ENCODE measurements at places on chromosomes 7 and 10. TPM values are rescaled to one million over a fixed set of nuclear protein-coding genes. Genes with fewer than 3 reads are reported as not detected.

- no peak for DNase-seq
These were observed 185.4 kb upstream of the ANK3 start for GRCh38 chr10:60575105-60575504.

DNA sequence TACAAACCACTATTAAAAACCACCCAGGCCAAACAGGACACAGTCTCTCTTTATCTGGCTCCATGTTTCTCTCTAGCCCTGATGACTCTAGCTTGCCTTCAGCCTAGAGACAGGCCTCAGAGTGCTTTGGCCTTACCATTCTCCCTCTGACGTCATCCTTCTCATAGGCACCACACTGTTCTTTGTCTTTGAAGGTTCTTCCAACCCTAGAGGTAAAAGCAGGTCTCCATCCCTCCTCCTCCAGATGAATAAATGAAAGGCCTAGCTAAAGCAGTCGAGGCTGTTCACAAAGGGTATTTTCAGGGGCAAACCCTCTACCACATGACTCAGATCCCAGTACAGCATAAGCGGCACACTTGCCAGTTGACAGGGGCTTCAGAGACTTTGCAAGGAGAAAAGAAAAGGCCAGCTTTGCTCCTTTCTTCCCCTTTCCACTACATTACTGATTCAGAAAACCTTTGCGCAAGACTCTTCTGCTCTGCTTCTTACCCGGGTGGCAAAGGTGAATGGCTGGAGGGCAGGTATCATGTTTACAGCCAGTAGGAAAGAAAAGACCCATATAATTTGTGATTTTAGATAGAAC, 14.8 kb downstream of the NFE2L3 start:
- DNase-seq, result no peak

DNA sequence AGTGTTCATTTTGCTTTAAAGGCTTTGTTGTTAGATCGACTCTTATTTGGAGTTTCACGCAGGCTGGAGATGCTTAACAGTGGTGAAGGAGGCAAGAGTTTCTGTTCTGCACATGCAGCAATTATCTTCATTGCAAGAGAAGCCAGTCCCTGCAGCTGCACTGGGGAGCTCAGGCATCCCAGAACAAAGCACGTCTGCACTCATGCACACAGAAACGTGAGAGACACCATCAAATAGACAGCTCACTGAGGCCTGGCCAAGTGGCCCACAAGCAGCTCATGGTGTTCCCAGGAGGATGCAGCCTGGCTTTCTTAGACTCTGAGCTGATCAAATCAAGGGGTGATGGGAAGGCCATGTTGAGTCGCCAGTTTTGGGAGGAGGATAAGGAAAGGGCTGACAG, 246.1 kb downstream of the CREB5 start:
- DNase-seq, result no peak

GRCh38 chr10:61635471-61635870, 27.3 kb upstream of the CABCOCO1 start:
- DNase-seq, result no peak

- no peak for DNase-seq
These were observed 128.0 kb downstream of the MBL2 start for GRCh38 chr10:52644373-52645186.

- DNase-seq, result no peak
These were observed 22.1 kb upstream of the PRKG1 start for GRCh38 chr10:51052163-51052562.

DNA sequence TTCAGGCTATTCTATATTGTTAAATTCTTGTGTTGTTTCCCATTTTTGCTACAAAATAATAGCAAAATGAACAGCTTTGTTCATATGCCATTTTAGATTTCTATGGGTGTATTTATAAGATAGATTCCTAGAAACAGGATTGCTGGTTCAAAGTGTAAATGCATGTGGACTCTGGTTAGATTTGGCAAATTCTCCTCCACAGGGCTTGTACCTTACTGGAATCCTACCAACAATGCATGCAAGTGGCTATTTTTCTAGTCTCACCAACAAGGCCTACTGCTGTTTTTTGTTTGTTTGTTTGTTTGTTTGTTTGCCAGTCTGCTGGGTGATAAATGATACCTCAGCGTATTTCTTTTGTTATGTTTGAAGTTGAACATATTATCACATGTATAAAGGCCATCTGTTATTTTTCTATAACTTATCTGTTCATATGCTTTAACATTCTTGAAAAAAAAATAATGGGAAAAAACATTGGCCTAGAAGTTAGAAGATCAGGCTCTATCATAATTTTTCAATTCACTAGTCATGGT, 87.1 kb upstream of the AHR start:
- no peak for DNase-seq

The ELAPOR2 gene
- total RNA-seq, result 5.3 TPM

DNA sequence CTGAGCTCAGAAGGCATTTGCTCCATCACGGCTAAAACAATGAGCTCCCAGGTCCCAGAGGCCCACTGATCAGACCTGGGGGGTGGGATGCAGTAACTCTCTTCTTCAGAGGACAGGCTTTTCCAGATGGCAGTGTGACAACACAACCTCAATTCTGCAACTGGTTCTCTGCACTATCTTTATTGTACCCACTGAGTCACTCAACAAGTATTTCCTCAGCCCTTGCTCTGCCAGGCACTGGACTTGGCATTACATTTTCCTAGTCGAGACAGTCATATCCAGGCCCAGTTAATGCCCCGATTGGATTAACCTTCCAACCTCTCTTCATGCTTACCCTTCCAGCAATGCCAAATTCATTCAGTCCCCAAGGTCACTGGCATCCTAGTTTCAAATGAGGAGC, 72.6 kb downstream of the JAZF1 start:
- DNase-seq, result no peak

DNA sequence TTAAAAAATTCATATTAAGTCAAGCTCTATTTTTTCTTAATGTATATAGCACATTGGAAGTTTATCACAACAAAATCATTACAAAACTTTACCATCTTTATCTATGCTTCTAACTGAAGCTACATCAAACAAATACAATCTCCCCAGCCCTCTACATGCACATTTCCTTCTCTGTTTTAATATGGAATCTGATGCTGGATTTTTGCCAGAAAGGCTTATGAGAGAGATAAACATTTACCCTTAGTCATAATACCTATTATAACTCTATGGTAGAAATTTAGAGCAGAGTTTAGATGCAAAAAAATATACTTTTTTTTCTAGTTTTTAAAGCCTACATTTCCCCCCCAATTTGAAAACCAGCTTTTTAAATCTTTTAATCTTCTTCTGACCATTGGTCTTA, 1198.6 kb downstream of the GATA3 start:
- DNase-seq, result no peak

DNA sequence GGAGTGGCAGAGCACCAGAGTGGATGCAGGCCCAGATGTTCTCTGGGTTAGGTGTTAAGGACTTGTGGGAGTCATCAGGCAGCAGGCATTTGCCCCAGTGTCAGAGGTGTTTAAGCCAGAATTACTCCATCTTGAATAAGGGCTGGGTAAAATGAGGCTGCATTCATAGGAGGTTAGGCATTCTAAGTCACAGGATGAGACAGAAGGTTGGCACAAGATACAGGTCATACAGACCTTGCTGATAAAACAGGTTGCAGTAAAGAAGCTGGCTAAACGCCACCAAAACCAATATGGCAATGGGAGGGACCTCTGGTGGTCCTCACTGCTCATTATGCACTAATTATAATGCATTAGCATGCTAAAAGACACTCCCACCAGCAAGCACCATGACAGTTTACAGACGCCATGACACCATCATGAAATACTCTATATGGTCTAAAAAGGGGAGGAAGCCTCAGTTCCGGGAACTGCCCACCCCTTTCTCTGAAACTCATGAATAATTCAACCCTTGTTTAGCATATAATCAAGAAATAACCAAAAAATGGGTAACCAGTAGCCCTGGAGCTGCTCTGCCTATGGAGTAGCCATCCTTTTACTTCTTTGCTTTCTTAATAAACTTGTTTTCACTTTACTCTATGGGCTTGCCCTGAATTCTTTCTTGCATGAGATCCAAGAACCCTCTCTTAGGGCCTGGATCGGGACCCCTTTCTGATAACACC, 882 bp upstream of the LRRC61 start:
- DNase-seq, result no peak

The FOXI2 gene
- total RNA-seq, result 0.21 TPM

- DNase-seq, result no peak
These were observed 110.6 kb downstream of the CCDC3 start for GRCh38 chr10:12890958-12891357.

DNA sequence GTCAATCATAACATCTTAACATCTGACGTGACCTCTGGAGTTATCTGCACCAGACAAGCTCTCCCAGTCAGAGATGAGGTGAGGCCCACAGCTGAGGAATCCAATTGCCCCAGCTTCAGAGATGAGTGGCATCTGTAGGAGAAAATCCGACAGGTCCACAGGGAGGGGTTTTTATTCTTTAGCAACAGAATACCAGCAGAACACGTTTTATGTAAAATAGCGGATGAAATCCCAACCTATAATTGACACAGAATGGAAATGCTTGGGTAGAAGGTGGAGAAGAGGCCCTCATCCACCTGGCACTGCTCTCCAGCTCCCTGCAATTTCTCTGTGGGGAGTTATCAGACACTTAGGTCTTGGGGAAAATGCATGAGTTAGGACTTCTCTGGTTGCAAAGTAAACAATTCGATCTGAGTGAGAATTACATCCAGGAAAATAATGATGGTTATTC, 144.2 kb upstream of the NRP1 start:
- no peak for DNase-seq

DNA sequence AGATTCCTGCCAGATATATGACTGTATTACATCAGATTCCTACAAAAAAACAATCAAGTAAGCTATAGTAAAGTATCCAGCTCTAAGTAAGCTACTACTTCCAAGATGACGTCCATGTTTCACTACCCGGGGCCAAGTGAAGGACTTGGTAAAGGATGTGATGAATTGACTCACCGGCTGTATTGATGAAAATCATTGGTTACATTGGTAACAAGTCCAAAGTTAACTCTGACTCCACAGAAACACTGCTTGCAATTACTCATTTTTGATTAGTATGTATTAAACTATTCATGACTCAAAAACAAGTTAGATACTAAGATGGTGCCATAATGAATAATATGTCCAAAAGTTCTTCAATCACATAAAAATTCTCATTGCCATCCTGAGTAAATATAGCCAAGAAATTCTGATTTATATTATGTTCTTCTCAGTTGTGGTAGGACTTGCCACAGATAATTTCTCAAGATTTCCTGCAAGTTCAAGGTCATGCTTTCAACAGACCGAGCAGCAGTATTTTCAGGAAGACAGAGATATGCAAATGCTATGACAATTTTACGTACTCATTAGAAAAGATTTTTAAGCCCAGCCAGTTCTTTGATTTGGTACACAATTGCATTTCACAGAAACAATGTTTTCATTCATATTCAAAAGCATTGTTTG, 12.6 kb upstream of the DNAJC1 start:
- DNase-seq, result no peak

DNA sequence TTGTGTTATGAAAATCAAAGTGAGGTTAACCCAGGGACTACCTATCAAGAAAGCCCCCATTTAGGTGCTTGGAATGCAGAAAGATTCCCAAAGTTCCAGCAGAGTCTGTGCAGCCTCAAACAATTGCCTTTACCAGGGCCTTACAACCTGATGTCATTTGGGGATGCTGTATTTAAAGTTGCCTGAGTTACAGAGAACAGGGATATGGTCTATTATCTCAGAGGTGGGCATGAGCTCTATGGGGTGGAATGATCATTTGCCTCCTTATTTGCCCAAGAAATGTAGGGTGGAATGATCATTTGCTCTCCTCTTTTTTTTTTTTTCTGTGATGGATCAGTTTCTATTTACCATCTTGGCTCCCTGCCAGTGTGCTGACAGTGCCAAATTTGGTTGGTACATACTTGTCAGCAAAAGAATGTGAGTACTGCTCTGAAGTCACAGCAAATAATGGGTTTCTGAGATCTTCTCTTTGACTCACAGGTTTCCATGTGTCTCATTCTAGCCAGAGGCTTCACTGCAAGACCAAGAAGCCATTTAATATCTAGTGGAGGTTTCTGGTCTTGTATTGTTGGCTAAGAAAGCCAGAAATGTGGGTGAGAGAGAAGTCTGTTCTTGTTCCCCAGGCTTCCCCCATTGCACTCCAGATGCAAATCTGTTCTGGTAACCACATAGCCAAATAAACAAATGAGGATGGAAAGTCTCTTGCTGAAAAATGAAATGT, 45.5 kb upstream of the ZNRF2 start:
- peak; percentile 51 for DNase-seq

DNA sequence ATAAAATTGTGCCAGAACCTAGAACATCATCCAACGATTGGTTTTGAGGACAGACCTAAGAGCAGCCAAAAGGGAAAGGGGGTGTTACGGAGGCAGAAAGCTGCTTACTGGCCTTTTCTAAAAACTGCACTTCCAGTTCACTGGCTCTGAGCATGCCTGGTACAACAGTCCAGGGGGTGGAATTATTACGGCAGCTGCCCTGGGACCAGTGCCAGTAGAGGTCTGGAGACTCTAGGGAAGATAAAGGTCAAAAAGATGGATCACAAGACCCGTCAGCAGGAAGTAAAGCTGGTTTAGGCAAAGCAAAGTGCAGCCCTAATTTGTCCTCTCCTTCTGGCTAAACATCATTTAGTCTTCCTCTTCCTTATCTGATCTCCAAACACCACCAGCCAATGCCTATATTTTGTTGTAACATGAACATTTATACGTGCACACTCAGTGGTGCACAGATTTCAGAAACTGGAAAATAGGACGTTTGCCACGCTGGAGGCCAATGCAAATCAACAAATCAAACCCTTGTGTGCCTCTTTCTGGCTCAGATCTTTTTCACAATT, 216.4 kb upstream of the DPP6 start:
- no peak for DNase-seq

The IFIT2 gene
- 9.4 TPM for total RNA-seq

The XRCC2 gene
- 3.2 TPM for total RNA-seq

The LEP gene
- not detected for total RNA-seq

DNA sequence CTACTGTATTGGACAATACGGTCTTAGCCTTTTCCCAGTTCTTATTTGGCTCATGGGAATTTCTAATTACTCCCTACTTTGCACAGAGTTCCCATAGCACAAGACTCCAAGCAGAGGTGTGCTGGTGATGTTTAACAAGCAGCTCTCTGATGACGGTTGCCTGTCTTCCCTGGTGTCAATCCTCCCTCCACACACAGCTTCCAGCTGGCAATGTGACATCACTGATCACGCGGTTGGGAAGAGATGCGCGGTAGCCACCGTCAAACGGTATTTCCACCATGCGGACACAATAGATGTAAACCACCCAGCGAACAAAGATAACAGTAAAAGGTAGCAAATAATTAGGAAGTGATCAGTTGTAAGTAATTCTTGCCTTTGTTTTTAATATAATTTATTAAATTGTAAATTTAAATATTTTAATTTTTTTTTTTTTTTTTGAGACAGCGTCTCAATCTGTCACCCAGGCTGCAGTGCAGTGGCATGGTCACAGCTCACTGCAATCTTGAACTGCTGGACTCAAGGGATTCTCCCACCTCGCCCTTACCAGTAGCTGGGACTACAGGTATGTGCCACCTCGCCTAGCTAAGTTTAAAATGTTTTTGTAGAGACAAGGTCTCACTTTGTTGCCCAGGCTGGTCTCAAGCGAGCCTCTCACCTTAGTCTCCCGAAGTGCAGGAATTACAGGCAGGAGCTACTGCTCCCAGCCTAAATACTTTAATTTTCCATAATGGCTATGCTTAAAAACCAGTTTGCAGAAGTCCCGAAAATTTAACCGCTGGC, 36.3 kb upstream of the IL15RA start:
- no peak for DNase-seq

GRCh38 chr10:68333440-68334431, 1.0 kb upstream of the PBLD start:
- DNase-seq, result no peak
